KG1 (cell line): ENCODE measurements at places on chromosomes 5 and 9.

- no peak for DNase-seq
These were observed 18.4 kb downstream of the GLRA1 start for GRCh38 chr5:151906246-151906645.

DNA sequence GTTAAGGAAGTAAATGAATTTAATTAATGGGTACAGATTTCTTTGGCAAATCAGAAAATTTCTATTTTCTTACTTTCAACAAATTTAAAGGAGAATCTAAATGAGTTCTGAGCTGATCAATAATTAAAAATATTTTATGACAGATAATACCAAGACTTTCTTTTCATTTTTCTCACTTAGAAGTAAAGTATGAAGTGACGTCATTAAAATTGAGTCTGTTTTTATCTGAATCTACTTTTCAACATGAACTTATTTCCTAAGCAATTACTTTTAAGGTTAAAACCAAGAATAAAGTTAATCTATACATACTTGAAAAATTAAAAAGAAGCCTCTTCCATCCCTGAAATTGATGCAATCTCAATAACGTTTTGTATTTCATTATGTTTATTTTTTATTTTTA is 552.8 kb upstream of the ST8SIA4 start:
- no peak for DNase-seq

GRCh38 chr9:101427957-101428655 is 7.5 kb downstream of the ALDOB start:
- no peak for DNase-seq

DNA sequence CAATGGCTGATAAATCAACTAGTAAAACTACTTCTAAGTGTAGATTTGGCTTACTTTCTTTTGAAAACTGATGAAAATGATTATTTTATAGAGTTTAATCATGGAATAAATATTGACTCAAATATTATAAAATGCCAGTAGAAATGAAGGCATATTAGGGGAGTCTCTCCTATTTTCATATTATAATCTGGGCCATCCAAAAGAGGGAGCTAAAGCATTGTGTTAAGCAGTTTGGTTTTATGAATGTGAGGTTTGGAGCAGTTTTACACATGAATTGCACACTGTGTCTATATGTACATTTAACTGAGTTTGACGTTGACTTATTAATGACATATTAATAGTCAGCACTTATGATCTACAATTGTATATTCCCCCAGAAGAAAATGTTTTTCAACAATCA is 17.4 kb downstream of the CDH9 start:
- no peak for DNase-seq

GRCh38 chr5:30667293-30667692 is 526.2 kb upstream of the CDH6 start:
- no peak for DNase-seq

- no peak for DNase-seq
These were observed 490.0 kb upstream of the COX7C start for GRCh38 chr5:86127696-86128095.

DNA sequence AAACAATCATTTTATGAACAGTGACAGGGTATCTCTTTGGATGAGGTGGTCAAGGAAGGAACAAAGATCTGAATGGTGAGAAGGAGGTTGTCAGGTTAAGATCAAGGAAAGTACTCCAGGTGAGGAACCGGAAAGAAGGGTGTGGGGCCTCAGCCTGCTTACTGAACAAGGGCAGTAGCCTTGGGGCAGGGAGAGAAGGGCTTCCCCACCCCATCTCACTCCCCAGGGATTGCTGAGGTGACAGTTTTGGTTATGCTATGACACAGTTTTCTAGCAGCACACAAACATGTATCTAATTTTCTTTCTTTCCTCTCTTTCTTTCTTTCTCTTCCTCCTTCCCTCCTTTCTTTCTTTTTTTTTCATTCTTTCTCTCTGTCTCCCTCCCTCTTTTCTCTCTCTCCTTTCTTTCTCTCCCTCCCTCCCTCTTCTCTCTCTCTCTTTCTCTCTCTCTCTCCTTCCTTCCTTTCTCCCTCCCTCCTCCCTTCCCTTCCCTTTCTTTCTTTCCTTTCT is 4.1 kb upstream of the HDHD3 start:
- no peak for DNase-seq

GRCh38 chr9:81455462-81456219 is 233.7 kb downstream of the TLE1 start:
- DNase-seq = no peak

- no peak for DNase-seq
These were observed 75.9 kb downstream of the TENT4A start for GRCh38 chr5:6788956-6789649.

DNA sequence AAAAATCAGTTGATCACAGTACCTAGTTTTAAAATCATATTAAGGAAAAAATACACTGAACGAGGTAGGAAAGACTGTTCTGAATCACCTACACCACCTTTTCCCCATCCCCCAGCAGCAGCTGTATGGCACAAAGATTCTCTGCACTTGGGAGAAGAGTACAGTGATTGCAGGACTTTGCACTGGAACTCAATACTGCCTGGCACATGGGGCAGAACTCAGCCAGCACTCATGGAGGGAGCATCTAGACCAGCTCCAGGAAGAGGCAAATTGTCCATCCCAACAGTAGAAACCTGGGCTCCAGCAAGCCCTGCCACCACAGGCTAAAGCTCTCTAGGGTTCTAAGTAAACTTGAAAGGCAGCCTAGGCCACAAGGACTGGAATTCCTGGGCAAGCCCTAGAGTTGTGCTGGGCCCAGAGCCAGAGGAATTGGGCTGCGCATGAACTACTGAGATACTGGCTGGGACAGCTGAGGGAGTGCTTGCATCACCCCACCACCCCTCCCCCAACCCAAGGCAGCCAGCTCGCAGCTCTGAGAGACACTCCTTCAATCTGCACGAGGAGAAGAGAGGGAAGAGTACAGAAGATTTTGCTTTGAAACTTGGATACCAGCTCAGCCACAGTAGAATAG is 654.4 kb upstream of the CDH6 start:
- DNase-seq = no peak

DNA sequence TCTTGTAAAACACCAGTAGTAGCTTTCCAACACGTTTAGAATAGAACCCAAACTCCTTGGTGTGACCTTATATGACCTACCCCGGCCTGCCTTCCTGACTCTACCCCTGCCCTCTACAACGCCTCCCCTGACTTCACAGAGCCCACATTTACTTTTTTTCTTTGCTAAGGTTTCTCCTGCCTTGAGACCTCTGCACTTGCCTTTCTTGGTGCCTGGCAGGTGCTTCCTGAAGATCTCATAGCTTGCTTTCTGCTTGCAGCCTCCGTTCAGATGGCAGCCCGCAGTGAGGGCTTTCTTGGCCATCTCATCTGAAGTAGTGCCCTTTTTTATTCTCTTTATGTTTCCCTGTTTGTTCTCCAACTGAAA is 24.3 kb downstream of the NUP214 start:
- no peak for DNase-seq

DNA sequence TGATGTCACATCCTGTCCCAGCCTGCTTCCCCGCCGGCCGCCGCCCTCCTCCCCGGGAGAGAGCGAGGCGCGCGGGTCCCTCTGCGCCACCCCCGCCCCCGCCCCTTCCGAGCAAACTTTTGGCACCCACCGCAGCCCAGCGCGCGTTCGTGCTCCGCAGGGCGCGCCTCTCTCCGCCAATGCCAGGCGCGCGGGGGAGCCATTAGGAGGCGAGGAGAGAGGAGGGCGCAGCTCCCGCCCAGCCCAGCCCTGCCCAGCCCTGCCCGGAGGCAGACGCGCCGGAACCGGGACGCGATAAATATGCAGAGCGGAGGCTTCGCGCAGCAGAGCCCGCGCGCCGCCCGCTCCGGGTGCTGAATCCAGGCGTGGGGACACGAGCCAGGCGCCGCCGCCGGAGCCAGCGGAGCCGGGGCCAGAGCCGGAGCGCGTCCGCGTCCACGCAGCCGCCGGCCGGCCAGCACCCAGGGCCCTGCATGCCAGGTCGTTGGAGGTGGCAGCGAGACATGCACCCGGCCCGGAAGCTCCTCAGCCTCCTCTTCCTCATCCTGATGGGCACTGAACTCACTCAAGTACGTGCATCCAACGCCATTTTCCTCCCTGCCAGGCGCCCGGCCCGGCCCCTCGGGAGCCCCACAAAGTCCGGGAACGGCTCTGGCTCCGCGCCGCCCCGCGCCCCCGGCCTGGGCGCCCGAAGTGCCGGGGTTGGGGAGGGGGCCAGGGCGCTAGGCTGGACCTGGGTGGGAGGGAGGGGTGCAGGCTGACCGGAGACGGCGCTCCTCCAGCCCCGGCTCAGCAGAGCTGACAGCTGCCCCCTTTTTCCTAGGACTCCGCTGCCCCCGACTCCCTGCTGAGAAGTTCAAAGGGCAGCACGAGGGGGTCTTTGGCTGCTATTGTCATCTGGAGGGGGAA is 12.0 kb upstream of the OLFM1 start:
- no peak for DNase-seq

- no peak for DNase-seq
These were observed 33.1 kb downstream of the FABP6 start for GRCh38 chr5:160262151-160263074.

- DNase-seq = no peak
These were observed 489.2 kb upstream of the MEF2C start for GRCh38 chr5:89372176-89372575.

- no peak for DNase-seq
These were observed 997 bp upstream of the RNF130 start for GRCh38 chr5:180072556-180072955.

GRCh38 chr5:163453705-163454104 is 6.2 kb downstream of the NUDCD2 start:
- no peak for DNase-seq

DNA sequence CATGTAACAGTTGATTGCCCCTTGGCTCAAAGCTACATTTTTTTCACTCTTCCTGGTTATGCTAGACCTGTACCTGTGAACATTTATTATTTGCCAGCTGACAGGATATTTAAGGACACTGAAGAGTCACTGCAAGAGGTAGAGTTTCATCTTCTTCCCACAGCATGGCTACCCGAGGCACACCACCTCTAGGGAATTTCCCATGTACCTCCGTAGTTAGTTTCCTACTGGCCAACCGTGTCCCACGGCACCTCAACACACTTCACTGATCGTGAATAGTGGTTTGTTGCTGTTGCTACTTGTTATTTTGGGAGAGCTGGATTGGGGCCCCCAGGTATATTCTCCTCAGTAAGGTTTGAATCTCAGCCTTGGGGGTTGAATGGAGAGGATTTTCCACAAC is 648.6 kb downstream of the SEMA5A start:
- no peak for DNase-seq

- no peak for DNase-seq
These were observed 12.1 kb upstream of the WDR5 start for GRCh38 chr9:134123764-134124128.

GRCh38 chr5:156759156-156759555 is 90.9 kb upstream of the PPP1R2B start:
- no peak for DNase-seq

GRCh38 chr5:115624994-115625393 is 842 bp downstream of the TMED7 start:
- no peak for DNase-seq

- DNase-seq = no peak
These were observed 26.2 kb downstream of the ZNF131 start for GRCh38 chr5:43146958-43147357.

GRCh38 chr9:124790301-124790700 is 13.4 kb downstream of the OLFML2A start:
- DNase-seq = no peak

- DNase-seq = no peak
These were observed 136.3 kb upstream of the SPRY4 start for GRCh38 chr5:142461028-142461590.
